ENCODE measurements at places on chromosomes 5 and 9.
A peak's percentile ranks its signal among the peaks of the same experiment; 100 is the strongest.

DNA sequence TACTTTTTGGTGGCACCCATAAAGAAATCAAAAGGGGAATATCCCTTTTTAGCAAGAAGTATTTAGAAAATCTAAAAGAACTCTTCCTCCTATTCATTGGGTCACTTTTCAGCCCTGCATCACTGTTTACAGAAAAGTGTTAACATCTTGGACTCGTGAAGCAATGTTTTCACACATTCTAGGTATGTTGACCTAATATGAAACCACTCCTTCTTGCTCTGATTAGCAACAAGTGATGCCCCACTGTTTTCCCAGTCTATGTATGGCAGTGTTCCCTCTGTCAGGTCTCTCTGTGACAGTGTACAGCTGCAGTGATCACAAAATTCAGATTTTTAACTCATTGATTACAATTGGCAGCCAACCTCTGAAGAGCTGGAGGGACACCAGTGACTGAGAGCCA is 148.2 kb upstream of the SLC12A2 start:
- no peak for DNase-seq

DNA sequence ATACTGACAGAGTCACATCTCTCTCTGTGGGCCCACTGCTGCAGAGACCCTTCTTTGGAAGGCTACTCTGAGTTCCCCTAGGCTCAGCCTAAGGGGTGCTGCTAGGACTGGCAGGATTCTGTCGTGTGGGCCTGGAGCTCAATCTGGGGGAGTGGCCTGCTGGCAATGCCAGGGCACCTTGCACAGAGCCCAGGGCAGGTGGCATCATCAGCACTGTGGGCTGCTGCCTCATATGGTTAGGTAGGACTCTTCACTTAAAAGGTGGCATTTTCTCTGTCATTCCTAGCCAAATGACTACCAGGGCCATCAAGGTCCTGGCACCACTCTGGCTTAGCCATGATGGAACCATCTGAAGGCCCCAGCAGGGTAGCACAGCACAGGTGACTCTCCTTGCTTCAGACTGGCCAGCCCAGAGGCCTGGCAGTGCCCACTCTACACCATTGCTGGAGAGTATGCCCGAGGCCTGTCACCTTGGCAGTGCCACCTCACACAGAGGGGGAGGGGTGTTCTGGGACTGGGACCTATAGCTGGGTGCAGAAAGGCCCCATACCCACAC is 21.9 kb downstream of the PITX1 start:
- DNase-seq, result no peak

- peak; percentile 93 for DNase-seq
Observed at GRCh38 chr5:142726188-142726731, 40.4 kb upstream of the FGF1 start.

GRCh38 chr9:93068956-93069355 is 10.5 kb downstream of the SUSD3 start:
- no peak for DNase-seq

GRCh38 chr5:50990296-50990924 is 324.0 kb downstream of the PARP8 start:
- no peak for DNase-seq

GRCh38 chr5:170691657-170692056 is 91.9 kb upstream of the GABRP start:
- DNase-seq, result no peak

All from fibroblast of gingiva (primary cell).